ENCODE measurements at places on chromosomes 3 and 15.
A peak's percentile ranks its signal among the peaks of the same experiment; 100 is the strongest.

DNA sequence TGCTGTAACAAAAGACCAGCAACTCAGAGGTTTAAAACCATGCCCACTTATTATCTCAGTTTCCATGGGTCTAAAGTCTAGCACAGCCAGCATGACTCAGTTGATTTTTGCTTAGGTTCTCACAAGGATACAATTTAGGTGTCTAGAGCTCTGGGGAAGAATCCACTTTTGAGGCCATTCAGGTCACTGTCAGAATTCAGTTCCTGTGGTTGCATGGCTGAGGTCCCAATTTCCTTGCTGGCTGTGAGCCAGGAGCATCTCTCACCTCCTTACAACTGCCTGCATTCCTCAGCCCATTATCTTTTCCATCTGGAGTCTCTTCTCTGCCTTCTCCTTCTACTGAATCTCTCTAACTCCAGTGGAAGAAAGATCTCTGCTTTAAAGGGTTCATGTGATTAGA is 240.5 kb upstream of the CFAP20DC start:
- DNase-seq, result no peak

DNA sequence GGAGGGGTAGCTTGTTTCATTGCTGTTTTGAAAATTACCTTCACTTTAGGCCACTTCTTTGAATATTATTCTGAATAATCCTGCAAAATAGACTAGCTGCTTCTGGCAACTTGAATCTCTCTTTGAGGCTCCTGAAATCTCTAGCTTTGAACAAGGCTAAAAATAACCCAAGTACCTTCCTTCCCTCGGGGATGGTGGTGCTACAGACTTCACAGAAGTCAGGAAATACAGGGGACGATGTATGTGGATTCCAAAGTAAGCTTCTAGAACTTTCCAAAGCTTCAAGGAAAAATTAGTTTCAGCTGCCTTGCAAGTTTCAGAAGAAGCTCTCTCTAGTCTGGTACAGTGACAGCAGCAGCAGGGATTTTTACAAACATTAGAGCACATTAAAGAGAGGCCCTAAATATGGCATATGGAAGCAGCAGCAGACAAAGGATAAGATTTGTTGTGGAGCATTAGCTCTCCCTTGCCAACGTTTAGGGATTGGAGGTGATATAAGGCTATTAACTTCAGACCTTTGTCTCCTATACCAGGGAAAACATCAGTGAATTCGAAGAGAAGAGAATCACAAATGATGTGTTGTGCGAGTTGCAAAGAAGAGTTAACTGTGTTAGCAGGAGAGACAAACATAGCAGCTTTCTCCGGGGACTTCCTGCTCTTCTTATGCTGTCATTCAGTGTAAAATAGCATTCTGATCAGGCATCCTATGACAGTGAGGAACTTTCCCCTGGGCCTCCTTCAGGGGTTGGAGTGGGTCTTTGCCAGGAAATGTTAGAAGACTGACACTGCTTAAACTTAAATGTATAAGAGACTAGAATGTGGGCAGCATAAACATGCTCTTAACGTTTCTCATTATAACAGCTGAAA is 783.0 kb upstream of the ARPP21 start:
- no peak for DNase-seq

DNA sequence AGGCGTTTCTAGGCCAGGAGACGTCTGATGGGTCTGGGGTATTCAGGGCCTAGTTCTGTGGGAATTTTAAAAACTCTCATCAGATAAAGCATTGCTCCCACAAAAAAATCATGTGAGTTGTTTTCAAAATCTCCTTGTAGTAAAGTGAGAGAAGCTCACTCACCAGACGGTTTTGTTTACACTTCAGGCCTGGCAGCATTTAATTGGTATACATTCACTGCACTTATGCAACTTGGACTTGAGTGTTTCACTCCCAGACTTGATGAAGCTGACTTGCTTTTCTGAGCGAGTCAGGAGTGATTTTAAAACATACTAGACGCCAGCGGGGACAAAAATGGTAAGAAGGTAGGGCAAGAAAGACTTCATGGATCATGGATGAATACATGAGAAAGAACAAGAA is 75.2 kb downstream of the SLCO3A1 start:
- DNase-seq, result no peak

GRCh38 chr3:120596853-120597223 is 702 bp downstream of the NDUFB4 start:
- no peak for DNase-seq

- no peak for DNase-seq
Measured at GRCh38 chr3:129593595-129594339, 12.7 kb downstream of the PLXND1 start.

- DNase-seq, result no peak
Measured at GRCh38 chr3:43159131-43159875, 53.4 kb upstream of the POMGNT2 start.

DNA sequence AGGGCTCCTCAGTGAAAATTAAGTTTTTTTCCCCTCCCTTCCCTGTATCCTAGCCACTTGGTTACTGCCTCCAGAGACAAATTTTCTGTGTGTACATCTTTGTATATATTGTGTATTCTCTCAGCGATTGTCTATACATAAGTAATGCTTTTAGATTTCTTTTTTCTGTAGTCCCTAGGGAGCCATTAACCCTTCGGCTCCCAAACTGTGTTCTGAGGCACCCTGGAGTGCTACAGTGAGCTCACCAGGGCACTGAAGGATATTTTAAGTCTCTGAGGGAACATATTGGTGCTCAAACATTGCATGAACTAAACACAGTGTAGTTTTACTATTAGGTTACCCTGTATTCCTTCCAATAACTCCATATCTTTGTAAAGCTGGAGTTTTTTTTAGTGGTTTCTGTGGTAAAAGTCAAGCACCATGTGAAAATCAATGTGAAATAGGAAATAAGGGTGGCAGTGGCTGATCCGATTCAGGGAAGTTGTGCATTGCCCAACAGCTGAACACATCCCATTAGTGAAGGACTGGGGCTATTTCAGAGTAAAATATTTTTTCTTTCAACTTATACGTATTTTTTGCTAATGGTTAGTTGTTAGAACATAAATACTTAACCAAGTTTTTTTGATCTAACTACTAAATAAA is 43.0 kb downstream of the USP13 start:
- no peak for DNase-seq

- DNase-seq, result no peak
Measured at GRCh38 chr15:29143909-29144635, 125.5 kb downstream of the NSMCE3 start.

DNA sequence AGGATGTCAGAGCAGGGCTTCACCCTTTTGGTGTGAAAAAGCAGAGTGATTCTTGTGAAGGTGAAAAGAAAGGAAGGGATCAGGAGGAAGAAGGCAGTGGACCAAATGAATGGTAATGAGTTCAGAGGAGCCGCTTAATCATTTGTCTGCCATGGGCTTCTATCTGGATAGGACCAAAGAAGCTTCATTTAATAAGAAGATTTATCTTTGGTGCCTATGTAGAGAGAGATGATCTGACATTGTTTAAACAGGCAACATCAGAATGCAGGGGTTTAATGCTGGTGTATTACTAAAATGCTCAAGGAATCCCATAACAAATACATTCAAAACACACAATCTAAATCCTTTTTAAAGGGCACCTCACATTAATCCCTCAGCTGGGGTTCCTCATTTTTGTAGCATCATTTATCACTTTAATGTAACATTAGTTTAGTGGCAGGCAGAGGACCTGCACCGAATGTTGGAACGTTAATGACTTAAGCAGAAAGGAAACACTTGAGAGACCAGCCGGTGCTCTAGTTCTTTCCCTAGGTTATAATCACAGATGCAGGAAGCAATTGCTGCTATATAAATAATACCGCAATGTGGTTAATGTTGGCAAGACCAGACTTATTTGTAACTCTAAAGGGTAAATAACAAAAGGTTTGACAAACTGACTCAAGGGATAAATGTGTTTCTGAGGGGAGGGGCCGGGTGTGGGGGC is 27.9 kb upstream of the IL1RAP start:
- DNase-seq, result no peak

GRCh38 chr3:22734756-22735155 is 468.4 kb upstream of the UBE2E2 start:
- DNase-seq, result no peak

GRCh38 chr3:150106740-150107428 is 136.2 kb upstream of the PFN2 start:
- DNase-seq, result peak; percentile 56

- DNase-seq, result no peak
Measured at GRCh38 chr15:34011481-34011880, 27.5 kb downstream of the AVEN start.

GRCh38 chr3:57192028-57192427 is 7.8 kb downstream of the HESX1 start:
- no peak for DNase-seq

- no peak for DNase-seq
Measured at GRCh38 chr3:167872941-167873340, 137.4 kb downstream of the SERPINI1 start.

GRCh38 chr3:66723231-66723630 is 222.4 kb upstream of the LRIG1 start:
- DNase-seq, result no peak

GRCh38 chr3:14410503-14411165 is 8.2 kb downstream of the SLC6A6 start:
- DNase-seq, result no peak

GRCh38 chr15:80932989-80933388 is 56.6 kb downstream of the MESD start:
- DNase-seq, result no peak

Measured in hepatocyte (in vitro differentiated cells).